BJ (cell line): ENCODE measurements at places on chromosomes 5 and 9.

DNA sequence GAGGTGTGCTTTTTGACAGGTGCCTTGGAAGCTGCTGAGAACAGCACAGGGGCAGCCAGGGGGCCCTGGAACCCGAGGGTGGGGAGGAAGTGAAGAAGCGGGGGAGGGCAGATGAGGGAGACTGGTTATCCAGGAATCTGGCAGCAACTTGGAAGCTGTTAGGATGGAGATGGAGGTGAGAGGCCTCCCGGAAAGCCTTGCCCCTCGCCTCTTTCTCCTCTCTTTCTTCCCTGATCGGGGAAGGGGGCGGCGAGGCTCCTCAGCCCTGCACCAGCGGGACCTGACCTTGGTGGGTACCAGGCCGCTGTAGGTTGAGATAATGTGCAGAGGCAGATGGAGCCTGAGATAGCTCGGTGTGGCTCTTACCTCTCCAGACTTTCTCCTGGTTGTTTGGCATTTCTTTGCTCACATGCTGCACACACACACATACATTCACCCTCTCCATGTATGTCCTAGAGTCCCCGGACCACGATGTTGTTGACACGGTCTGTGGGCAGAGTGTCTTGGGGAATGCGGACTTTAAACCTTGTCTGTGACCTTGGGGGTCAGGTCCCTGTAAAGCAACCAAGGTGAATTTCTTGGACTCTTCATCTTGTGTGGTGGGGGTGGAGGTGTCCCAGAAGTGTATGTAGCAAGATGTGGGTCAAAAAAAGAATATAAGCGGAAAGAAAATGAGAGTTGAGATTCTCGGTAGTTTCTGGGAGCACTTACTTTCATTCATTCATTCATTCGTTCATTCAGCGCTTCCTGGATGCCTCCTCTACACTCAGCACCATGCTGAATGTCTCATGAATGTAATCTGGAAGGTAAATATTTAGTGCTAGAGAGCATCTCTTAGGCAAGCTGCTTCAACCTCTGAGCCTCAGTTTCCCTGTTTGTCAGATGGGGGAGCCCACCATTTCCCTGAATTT is 1.6 kb downstream of the WWC1 start:
- DNase-seq, result no peak

DNA sequence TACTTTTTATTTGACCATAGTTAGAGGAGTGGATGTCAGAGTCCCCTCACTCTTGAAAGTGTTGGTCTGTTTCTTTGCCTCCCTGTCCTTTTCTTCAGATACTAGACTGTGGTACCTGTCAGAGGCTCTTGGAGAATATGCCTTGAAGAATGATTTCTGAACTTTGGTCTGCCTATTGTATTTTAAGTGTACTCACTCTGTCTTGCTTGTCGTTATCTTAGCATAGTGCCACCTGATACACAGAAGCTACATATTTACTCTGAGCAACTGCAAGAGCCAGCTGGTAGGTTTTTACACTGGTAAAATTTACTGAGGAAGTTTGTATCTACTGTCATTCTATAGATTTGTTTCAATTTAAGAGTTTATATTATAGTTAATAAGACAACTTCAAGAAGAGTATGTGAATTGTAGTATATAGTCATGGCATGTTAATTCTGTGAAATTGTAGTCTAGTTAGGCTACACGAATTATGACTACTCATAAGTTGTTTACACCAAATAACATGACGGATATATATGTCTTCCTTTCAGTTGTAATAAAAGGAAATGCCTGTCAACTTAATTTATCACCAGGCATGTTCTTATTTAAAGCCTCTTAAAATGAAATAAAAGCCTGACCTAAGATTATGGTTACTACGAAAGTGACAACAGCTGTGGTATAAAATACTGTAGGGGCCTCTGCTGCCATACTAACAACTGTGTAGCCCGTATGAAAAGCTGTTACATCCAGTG is 201.7 kb downstream of the KDM4C start:
- DNase-seq, result no peak

GRCh38 chr9:30673132-30673531 is 1711.3 kb upstream of the ACO1 start:
- DNase-seq, result no peak

DNA sequence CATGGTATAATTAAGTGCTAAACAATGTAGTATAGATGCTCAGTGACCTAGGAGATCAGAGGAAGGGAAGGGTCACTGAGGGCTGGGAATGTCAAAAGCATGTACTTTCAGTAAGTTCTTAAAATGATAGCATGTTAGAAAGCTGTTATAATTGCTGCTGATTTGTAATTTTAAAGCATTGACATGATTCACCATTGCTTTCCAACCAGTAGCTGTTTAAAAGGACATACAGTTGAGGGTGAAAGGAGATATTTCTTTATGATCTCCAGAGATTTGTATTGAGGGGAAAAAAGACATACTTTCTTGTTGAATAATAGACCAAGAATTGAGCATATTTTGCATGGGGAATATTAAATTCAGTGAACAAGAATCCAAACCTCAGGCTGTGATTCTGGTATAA is 1.2 kb upstream of the SLC1A3 start:
- no peak for DNase-seq

DNA sequence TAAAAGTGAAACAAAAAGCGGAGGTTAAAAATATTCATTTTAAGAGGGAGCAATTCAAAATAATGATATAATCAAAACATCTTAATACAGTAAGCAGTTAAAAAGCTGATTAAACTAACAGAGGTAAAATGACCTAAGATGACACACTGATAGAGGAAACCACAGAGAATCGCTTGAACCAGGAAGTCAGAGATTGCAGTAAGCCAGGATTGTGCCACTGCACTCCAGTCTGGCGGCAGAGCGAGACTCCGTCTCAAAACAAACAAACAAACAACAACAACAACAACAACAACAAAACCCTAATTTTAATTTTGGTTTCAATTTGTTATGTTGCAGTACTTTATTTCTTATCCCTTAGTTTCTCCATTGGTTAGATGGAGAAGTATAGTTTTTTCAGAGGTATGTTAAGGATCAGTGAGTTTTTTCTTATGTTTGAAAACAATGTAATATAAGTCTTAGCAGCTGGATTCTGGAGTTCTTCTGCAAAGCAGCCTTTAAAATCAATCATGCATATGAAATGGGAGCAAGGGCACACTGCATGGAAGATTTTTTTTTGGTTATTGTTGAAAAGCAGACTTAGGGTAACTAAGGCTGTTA is 58.5 kb downstream of the MLANA start:
- DNase-seq, result no peak

GRCh38 chr5:14365831-14366430 is 215.7 kb upstream of the OTULINL start:
- DNase-seq, result no peak

DNA sequence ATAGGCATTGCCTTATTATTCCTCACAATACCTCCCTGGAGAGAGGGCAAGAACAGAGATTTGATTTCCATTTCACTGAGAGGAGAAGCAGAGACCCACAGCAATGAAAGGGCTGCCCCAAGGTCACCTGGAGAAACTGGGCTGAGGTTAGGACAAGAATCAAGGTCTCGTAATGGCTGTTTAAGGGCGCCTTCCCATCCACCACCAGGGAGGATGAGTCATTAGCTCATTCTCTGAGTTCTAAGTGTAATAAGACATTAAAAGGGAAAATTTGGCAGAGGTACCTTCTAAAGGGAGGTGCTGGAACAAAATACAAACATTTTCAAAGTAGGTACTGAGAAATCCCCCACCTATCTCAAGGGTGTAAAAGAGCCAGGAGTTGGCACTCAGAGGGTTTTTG is 52.6 kb upstream of the TCERG1 start:
- no peak for DNase-seq

- no peak for DNase-seq
Measured at GRCh38 chr9:77816641-77817341, 168.7 kb upstream of the GNA14 start.
